COR-L47 (cell line): ENCODE measurements at places on chromosomes 11 and 22.

DNA sequence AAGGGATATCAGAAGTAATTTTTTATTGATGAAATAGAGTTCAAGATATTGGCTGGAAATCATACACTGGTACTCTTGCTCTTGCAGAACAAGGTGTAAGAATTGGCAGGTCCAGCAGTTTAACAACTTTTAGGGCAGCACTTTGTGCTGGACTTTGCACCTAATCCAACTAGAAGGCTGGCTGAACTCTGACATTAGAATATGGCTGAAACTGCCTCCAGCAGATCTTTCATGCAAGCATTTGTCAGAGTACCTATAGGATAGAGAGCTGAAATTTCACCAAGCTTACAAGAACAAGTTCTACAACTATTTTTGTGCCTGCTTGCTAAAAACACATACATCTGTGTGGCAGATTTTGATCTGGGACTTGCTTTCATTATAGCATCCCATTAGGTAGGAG is 17.2 kb downstream of the HPS5 start:
- no peak for DNase-seq

GRCh38 chr11:95413761-95414160 is 182.8 kb upstream of the SESN3 start:
- DNase-seq: no peak

- no peak for DNase-seq
Measured at GRCh38 chr11:110710628-110711381, 1.4 kb downstream of the ARHGAP20 start.

DNA sequence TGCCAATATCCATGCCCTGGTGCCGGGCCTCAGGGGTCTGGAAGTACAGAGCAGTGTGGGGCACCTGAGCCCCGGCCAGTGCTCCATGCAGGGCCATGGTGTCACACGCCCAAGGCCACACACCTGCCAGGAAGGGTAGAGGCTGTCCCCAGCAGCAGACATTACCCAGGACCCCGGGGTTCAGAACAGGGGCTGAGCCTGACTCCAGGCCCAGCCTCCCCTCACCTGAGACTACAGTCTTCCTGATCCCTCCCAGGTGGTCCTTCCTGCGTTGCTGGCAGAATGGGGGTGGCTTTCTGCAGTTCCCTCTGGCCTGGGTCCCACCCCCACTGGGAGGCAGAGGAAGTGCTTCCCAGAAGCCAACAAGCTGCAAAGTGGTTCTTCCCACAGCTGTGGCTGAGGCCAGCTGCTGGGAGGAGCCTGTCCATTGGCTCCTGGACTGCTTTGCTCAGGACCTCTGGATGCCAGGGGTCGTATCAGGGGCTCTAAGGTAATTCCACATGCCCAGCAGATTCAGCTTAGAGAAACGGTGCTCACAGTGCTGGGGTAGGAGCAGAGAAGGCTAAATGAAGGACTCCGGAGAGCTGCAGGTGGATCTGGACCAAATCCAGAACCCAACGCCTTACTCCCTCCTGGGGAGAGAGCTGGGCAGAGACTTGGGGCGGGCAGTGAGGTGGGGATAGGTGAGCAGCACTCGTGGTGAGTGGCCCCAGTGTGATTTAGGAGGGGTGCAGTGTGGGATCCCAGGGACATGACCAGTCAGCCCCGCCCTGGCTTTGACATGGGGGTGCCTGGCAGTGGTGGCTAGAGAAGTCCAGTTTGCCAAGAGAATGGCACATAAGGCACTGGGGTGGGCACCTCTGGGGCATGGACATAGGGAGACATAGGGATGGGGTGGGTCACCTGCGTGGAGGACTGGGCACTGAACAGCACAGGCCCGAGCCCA is 12.6 kb downstream of the TCIRG1 start:
- peak; percentile 60 for DNase-seq

GRCh38 chr11:945986-946385 is 20.3 kb downstream of the AP2A2 start:
- DNase-seq: no peak

- peak; percentile 47 for DNase-seq
Measured at GRCh38 chr11:74255741-74256375, 55.6 kb downstream of the P4HA3 start.

- DNase-seq: no peak
Measured at GRCh38 chr22:23233752-23234408, 53.6 kb downstream of the BCR start.

- DNase-seq: no peak
Measured at GRCh38 chr11:69540118-69541000, 58.9 kb downstream of the LINC01488 start.

DNA sequence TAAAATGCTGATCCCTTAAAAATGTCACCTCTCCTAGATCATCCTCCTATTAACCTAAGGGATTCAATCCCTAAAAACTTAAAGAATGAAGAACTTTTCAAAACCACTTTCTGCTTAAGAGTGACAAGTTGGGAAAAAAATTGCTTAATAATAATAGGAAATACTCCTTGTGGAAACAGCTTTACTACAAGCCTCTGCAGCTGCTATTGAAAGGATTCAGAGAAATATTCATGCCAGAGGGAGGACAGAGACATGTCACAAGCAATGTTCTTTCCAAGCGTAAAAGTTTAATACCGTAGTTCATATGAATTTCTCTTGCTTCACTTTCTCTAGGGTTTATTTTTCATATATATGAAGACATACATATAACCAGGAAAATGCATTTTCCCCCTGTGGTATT is 98.2 kb downstream of the ARHGAP20 start:
- no peak for DNase-seq

DNA sequence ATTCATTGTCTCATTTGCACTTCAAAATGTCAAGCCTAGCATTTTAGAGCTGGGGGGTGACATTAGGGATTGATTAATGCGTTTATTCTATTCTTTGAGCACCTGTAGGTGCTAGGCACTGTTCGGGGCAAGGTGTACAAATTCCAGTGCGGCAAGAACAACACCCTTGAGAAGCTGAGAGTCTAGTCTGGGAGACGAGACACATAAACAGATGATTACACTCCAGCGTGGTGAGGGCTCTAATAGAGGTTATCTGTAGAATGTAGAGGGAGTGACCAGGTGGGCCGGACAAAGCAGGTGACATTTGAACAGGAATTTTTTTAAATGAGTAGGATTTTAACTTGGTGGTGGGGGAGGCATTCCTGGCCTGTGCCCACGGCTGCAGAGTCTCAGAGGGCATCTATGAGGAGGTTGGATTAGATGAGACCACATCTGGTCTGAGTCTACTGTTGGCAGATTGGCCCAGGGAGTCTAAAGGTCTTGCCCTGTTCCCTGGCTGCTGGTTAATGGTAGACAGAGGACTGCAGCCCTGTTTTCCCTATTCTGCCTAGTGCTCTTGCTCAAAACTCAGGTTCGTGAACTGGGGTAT is 970 bp downstream of the CAT start:
- no peak for DNase-seq

- DNase-seq: peak; percentile 41
Measured at GRCh38 chr22:39546889-39547586, 14.5 kb upstream of the RPS19BP1 start.
